Breast epithelium (tissue), 4 donors: ENCODE measurements at places on chromosomes 16 and 17.

- no peak for DNase-seq
These were observed 98.9 kb downstream of the ABCC6 start for GRCh38 chr16:16124438-16124837.

DNA sequence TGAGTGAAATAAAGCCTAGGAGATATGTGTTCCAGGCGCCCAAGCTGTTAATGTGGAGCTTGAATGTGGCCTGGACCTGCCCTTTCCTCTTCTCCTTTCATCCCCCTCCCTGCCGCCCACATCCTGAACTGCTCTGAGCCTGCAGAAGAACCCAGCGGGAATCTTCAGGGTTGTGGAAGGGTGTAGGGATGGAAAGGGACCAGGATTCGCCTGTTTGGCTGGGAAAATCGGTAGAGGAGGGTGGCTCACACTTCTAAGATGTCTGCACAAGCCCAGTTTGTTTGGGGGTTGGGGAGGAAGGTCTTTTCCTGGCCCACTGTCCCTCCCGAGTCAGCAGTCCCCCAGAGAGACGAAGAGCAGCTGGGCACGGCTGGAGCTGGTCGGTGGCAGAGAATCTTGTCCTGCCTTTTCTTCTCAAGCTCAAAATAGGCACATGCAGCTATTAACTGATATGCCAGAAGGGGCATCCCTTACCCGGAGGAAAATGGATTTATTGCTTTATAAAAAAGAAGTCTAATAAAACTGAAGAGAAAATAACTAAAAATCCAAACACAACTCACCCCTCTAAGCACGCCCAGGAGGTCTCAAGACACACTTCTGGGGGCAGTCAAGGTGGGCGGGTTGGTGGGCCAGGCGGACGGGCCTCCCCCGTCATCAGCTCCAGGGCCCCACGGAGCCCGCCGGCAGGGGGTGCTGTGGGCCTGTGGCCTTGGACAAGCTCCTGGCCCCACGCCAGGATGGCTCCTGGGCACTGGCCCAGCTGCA is 11.5 kb upstream of the PITPNA start:
- peak; percentile 76 for DNase-seq

GRCh38 chr16:15897834-15898254 is 9.4 kb upstream of the CEP20 start:
- no peak for DNase-seq

DNA sequence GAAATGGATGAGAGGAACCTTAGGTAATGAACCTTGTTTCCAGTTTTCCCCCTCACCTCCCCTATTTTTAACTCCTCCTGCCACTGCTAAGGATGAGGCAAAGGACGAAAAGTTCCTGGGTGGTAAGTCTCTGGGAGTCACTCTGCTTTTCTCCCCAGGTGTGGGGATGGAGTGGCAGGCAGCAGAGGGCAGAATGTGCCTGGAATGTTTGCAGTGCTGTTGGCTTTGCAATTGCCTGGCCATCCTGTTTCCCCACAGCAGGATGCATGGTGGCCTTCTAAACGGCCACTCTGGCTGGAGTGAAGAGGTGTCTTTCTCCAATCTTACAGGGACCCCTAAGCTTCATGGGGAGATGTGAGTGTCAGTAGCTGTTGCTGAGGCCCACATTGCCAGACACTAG is 432.5 kb upstream of the ZFHX3 start:
- no peak for DNase-seq

- peak; percentile 61 for DNase-seq
These were observed 9.1 kb downstream of the TFAP4 start for GRCh38 chr16:4263504-4264436.

- no peak for DNase-seq
These were observed 73.7 kb upstream of the MED9 start for GRCh38 chr17:17403065-17403464.

DNA sequence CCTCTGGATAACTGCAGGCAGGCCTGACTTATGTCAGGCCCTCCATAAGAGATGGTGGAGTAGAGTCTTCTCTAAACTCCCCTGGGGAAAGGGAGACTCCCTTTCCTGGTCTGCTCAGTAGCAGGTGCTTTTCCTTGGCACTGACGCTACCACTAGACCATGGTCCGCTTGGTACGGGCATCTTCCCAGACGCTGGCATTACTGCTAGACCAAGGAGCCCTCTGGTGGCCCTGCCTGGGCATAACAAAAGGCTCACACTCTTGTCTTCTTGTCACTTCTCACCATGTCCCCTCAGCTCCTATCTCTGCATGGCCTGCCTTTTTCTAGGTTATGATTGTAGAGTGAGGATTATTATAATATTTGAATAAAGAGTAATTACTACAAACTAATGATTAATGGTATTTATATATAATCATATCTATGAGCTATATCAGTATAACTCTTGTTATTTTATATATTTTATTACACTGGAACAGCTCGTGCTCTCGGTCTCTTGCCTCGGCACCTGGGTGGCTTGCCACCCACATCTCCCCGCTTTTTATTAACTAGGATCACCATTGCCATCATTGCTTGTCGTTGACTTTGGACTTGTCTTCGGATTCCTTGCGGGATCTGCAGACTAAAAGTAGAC is 59.8 kb upstream of the ARL4D start:
- DNase-seq = peak; percentile 59

DNA sequence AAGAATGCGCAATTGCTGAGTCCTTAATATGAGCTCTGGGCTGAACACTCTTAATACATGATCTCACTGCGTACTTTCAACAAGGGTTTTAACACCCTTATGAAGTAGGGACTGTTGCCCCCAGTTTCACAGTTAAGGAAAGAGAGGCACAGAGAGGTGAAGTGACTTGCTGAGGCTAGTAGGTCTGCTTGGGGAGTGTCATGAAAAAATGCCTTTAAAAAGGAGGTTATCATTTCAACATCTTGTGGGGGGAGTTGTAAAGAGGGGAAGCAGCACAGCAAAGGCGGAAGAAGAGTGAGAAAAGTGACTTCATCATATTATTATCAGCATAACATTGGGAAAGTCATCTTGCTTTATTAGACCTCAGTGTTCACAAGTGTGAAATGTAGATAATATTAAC is 2.1 kb downstream of the CCL4L2 start:
- no peak for DNase-seq

- no peak for DNase-seq
These were observed 8.9 kb upstream of the RAPGEFL1 start for GRCh38 chr17:40168262-40168832.

GRCh38 chr16:3659251-3659650 is 4.8 kb downstream of the DNASE1 start:
- DNase-seq = no peak

DNA sequence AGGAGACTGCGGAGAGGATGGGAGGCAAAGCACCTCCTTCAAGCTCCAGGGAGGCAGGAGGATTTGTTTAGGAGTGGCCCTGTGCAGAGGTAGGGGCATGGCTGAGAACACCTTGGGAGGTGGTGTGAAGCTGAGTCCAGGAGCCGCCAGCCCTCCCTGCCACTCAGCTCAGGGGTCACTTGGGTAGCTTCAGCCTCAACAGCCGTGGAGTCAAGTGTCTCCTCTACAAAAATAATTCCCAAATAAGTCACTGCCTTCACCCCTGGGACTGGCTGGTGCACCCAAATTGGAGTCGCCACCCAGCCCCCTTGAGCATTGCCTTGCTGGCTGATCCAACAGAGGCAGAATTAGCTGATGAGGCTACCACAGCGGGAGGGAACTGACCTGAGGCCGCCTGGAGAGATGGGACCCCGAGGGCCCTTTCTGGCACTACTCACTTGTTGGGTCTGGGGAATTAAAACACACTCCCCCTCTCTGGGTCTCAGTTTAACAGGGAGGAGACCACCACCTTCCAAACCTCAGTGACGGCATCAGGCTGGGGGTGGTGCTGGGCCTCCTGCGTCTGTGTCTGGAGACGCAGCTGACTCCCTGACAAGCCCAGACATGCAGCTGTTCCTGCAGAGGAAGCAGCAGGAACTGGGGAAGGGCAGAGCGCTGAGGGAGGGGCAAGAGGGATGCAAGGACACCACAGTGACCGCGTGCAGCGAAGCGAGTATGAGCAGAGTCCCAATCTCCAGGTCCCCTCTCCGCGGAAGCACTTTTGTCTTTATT is 87.9 kb upstream of the TOB1 start:
- no peak for DNase-seq

DNA sequence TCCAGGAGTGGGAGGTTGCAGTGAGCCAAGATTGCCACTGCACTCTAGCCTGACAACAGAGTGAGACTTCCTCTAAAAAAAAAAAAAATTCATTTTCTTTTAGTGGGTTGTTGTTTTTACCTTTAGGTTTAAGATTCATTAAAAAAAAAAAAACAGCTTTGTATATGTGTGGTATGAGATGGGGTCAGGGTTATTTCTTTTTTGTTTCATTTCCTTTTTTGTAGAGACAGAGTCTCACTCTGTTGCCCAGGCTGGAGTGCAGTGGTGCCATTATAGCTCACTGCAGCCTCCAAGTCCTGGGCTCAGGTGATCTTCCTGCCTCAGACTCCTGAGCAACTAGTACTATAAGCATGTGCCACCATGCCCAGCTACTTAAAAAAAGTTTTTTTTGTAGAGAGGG is 47.0 kb downstream of the BCAS3 start:
- no peak for DNase-seq

- DNase-seq = peak; percentile 56
These were observed at the start of gene UBTF for GRCh38 chr17:44219616-44220212. UBTF (minus strand) TSS chr17:44219675; CDS start chr17:44218229, 1,446 bp downstream.

DNA sequence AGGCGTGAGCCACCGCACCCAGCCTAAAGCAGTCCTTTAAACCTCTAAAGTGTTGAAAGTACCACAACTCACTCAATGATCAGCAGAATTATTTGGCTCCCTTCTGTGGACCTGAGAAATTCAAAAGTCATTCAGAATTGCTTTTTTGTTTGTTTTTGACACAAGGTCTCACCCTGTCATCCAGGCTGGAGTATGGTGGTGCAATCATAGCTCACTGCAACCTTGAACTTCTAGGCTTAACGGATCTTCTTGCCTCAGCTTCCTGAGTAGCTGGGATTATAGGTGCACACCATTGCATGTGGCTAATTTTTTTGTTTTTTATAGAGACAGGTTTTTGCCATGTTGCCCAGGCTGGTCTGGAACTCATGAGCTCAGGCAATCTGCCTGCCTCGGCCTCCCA is 44.3 kb downstream of the TRAF4 start:
- DNase-seq = no peak

- no peak for DNase-seq
These were observed 22.0 kb downstream of the C16orf87 start for GRCh38 chr16:46808997-46809396.

GRCh38 chr17:80719449-80719848 is 174.8 kb downstream of the RPTOR start:
- no peak for DNase-seq
